ENCODE measurements at places on chromosomes 5 and 9.

DNA sequence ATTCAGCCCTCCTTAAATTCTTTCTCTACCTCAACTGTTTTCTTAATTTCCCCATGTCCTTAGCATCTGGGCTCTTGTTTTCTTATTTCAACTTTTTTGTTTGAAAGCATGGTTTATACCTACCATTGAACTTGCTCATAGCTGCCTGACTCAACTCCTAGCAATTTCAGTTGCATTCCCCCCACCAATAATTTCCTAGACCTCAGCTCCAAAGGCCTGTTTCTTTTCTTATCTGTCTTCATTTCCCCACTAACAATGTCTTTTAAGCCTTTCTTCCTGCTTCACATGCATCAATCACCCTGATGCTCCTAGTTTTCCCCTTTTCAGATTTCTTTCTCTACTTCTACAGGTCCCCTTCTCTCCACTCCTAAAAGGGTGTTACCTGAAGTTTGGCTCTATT, 129.7 kb upstream of the PDE4D start:
- DNase-seq = no peak

DNA sequence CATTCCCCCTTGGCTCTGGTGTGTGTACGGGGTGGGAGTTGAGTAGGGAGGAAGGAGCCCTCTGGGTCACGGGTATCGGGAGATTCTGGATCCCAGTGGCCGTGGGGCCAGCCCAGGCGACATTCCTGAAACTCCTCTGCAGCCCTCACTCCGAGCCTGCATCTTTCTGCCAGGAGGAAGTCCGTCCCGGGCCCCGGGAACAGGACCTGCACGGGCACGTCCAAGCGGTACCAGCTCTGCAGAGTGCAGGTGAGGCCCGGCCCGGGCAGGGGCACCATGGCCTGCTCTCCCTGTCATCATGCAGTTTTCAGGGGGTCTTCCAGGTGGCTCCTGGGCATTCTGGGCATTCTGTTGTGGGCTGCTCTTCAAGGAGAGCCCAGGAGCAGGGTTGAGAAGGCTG, 3.7 kb downstream of the ADAMTSL2 start:
- DNase-seq = no peak

- DNase-seq = no peak
Measured at GRCh38 chr9:94511134-94511954, 43.5 kb upstream of the PCAT7 start.

GRCh38 chr5:173328844-173329490, 753 bp upstream of the STC2 start:
- DNase-seq = no peak

DNA sequence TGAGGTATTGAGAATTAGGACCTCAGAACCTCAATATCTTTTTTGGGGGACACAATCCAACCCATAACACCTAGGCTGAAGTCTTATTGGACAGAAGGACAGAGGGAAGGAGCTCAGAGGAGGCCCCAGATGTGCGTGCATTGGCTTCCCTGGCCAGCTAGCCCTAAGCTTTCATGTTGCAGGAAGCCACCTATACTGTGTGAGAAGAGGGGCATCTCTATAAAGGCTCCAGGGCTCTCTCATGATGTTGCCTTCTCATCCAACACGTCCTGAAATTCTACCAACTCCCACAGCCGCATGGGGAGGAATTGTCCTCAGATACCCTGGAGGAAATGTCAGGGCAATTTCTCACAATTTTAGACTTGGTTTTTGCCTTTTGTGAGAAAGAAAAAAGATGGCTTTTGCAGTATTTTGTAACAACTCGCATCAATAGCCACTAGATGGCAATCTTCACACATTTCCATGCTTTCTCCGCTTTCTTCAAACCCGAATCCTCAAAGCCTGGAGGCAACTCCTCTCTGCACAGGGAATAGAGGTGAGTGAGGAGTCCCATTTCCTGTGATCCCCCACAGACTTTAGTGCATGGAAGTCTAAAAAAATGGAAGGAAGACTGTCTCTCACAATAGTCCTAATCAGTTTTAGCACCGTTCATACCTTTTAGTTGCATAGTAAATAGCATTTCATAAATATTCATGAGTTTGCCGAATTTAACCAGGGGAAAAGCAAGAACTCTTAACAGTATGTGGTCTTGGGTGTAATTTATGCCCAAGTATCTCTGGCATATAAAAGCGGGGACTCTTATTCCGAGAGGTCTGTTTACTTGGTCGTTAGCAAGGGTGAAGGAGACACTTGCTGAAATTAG, 7.4 kb upstream of the PPP3R2 start:
- DNase-seq = peak; percentile 6

- no peak for DNase-seq
Measured at GRCh38 chr9:90162326-90162725, 480.3 kb downstream of the DIRAS2 start.

GRCh38 chr5:93829346-93829745, 87.9 kb upstream of the POU5F2 start:
- no peak for DNase-seq

DNA sequence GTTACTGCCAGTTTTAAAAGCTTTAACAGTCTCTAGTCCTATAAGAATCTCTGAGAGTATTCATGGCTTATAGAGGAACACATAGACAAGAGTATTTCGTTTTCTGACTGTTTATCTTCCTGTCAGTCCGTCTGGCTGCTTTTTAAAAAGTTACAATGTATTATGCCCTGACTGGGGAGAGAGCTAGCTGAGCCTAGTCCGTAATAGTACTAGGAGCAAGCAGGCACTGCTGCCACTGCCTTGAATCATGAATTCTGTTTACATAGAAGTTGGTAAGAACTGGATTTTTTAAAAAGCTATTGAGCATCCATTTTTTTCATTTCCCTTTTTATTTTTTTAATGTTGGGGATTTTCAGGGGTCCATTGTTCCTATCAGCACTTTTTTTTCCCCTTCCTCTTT, 26.6 kb downstream of the XPA start:
- DNase-seq = no peak

DNA sequence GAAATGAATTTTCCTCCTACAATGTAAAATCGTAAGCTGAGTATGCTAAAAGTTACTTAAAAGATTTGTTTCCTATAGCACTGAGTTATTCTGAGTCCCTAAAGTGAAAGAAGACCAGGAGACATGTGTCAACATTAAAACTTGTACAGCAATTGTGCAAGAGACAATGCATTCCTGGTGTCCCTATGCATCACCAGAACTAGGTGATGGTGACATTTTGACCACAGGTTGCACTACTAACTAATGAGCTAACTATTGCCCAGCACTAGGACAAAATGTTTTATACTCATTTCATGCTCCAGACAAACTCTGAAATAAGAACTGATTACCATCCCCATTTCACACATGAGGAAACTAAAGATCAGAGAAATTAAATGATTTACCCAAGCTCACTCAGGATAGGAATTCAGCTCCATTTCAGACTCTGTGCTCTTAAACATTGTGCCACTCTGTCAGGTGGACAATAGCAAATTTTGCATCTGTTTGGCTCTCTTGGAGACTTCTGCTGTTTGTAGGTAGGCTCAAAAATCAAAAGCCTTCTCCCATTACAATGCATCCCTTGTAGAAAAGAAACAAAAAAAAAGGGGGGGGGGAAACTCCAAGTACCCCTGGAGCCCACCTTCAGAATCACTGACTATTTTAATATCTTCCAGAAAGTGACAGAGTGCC, 269.2 kb downstream of the ACTL7B start:
- DNase-seq = no peak

DNA sequence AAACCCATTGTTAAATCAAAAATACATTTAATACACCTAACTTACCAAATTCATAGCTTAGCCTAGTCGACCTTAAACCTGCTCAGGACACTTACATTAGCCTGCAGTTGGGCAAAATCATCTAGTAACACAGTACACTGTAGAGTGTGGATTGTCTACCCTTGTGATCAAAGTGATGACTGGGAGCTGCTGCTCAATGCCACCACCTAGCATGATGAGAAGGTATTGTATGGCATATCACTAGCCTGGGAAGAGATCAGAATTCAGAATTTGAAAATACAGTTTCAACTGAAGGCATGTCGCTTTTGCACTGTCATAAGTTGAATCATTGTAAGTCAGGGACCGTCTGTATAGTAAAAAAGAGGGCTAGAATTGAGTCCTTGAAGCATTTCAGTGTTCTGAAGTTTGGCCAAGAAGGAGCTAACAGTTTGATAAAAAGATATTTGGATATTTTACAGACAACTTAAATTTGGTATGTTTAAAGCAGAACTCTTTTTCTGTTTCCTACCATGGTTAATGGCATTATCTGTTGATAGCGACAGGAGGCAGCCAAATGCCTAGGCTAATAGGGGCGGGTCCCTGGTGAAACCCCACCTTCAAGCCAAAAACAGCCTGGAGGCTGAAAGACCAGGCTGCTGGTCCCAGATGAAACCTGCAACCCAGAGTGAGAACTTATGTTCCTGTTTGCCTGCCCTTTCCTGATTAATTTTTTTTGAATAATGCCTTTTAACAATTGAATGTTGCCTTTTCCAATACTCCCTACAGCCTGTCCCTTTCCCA, 23.0 kb downstream of the SMIM15 start:
- no peak for DNase-seq

GRCh38 chr5:44454002-44454401, 64.8 kb upstream of the FGF10 start:
- no peak for DNase-seq

Measured in CD4-positive, alpha-beta T cell treated with Interleukin-6 for 4 hours (primary cell).